ENCODE measurements at places on chromosomes 1 and 21.

DNA sequence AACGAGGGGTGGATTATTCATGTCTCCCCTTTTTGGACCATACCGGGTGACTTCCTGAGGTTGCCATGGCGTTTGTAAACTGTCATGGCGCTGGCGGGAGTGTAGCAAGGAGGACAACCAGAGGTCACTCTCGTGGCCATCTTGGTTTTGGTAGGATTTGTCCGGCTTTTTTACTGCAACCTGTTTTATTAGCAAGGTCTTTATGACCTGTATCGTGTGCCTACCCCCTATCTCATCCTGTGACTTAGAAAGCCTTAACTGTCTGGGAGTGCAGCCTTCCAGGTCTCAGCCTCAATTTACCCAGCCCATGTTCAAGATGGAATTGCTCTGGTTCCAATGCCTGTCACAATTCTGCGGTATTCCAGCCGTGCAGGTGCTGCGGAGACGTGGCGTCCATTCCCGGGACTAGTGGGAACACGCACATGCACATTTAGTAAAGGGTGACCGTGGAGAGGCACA, 40.2 kb upstream of the ZNF496 start:
- no peak for DNase-seq

- DNase-seq, result no peak
Observed at GRCh38 chr1:116990612-116991151, 10.9 kb upstream of the CD101 start.

GRCh38 chr1:239262538-239262937, 123.8 kb upstream of the CHRM3 start:
- no peak for DNase-seq

DNA sequence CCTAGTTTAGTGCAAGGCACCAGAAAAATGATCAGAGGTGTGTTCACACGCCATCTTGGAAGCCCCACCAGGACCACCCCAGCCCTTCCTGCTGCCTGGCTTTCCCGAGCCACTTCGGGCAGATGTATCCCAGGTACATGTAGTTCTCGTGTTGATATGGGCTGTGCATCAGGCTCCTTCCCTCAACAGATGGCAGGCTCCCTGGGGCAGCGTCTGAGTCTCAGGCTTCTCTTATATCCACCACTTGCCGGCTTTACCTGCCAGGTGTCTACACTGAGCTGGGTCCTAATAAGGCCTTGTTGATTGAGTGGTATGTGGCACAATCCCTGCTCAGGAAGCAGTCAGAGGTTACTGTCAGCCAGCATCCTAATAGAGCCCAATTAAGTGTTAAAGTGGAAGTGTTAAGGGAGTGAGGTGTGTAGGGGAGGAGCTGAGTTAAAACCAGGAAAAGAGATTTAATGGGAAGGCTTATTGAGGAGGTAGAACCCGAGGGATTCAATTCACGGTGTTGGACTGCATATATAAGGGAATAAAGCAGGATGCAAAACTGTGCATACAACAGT, 8.5 kb downstream of the GPA33 start:
- DNase-seq, result no peak

DNA sequence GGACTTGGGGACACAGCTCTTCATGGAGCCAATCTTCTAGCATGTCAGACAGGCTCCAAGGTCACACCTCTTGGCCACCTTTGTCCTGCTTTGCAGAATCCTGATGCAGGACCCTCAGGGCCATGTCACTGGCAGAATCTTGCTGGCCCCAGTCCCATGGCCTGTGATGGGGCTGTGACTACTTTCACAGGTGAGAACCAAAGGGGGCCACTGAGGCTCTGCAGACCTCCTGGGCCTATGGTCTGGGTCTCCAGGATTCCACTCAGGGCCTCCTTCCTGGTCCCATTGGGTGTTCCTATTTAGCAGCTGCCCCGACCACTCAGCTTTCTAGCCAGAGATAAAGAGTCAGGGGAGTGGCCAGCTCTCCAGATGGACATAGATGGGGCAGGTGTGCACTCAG, 238.7 kb downstream of the MATN1 start:
- no peak for DNase-seq

- DNase-seq, result no peak
Observed at GRCh38 chr21:44443891-44444285, 11.4 kb upstream of the LRRC3 start.

GRCh38 chr1:239896980-239897379, 194.7 kb upstream of the FMN2 start:
- DNase-seq, result no peak

DNA sequence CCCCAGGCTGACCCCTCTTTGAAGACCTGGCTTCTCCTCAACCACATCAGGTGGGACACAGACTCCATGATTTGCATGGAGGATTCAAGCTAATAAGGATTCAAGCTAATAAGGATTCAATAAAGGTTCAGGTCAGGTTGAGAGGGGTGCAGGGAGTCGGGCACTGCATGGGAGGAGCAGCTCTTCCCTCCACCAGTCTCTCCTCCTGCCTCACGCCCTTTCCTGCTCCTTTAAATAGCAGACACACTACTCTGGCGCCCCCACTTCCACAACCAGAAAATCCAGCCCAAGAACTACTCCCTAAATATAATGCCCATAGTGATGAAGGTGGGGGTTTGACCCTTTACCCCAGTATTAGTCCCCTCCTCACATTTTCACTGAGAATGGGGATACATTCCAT, 7.1 kb downstream of the MEX3A start:
- DNase-seq, result no peak

- DNase-seq, result no peak
Observed at GRCh38 chr1:174812656-174813055, 187.1 kb upstream of the CACYBP start.

- peak; percentile 43 for DNase-seq
Observed at GRCh38 chr21:41659791-41660560, 106.9 kb downstream of the RIPK4 start.

DNA sequence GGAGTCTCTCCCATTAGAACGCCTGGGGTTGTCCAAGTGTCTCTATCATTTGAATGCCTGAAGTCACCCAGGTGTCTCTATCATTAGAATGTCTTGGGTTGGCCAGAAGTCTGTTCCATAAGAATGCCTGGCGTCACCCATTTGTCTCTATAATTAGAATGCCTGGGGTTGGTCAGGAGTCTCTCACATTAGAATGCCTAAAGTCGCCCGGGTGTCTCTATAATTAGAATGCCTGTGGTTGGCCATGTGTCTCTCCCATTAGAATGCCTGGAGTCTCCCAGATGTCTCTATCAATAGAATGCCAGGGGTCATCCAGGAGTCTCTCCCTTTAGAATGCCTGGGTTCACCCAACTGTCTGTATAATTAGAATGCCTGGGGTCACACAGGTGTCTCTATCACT, 54.5 kb downstream of the RNF187 start:
- no peak for DNase-seq

DNA sequence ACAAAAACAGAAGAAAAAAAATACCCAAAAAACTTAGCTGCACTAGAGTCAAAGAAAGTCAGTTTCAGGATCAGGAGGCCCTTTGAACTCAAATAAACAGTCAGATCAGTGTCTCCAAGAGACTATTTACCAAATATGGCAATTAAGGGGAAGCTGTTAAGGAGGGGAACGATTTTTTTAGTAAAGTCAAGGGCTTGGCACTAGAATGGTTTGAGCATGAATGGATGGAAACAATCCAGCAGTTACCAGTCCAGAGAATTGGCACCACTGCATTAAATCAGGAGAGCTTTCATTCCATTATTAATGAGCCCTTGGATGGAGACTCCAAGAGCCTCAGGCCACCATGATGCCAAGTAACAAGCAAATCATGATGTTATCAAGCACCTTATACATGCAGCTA, 7.2 kb downstream of the TRAPPC3 start:
- no peak for DNase-seq

DNA sequence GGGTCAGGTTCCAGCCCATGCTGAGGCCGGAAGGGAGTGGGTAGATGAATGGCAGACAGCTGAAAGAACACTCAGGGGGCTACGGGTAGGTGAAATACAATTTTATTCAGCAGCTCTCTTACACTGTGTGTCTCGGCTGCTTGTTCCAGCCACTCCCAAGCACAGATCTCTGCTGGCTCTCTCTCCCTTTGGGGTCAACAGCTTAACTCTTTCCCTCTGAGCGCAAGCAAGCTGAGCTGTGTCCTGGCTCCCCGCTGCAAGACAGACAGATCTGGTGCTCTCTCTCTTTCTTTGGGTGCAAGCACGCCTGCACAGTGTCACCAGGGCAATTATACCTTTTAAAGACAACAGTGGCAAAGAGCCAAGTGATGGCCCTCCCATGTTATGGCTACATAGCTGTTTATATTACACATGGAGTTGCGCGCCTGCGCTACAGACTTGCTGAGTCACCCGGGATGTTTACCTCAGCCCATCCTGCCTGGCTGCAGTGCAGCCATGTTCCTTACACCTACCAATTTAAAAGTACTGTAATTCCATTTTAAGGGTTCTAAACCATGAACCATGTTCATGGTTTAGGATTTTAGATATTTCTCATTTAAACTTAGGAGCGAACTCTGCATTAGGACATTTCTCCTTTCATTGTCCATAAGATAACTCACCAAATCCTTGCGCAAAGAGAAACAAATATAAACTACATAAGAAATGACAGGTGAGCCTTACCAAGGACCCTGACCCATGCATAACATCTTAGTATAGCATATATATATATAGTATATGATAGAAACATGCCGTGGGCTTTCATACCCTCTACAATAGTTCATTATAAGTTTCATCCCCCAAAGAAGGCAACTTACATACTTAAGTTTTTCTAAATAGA, 396.5 kb downstream of the SMYD3 start:
- DNase-seq, result no peak

DNA sequence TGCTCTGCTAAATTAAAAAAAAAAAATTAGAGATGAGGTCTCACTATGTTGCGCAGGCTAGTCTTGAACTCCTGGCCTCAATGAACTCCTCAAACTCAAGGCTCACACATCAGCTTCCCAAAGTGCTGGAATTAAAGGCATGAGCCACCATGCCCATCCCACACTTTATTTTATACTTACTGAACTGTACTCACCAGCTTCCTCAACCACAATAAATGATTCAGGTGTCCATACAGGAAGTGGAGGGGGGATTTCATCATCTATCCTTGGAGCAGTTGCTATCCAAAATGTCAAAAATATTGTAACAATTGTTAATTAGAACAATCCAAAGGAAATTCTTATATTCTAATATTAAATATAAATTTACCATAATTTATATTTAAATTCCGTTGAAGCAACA, 22.4 kb upstream of the RSBN1 start:
- DNase-seq, result no peak

DNA sequence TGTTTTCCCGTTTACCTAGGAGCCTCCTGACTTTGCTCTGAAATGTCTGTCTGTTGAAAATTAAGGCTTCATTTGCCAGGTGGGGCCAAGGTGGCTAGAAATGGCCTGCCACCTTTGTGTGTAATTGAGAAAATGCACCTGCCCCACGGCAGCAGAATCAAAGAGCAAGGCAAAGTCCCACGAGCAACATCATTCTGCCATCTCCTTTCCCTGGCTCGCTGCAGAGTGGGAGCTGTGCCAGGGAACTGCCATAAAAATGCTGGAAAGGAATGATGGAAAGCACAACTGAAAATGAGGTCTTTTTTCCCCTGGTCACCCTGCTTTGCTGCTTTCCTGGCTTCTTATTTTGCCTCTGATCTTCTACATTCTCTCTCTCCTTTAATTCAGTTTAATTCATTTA, 5.5 kb upstream of the OLFML2B start:
- DNase-seq, result no peak

DNA sequence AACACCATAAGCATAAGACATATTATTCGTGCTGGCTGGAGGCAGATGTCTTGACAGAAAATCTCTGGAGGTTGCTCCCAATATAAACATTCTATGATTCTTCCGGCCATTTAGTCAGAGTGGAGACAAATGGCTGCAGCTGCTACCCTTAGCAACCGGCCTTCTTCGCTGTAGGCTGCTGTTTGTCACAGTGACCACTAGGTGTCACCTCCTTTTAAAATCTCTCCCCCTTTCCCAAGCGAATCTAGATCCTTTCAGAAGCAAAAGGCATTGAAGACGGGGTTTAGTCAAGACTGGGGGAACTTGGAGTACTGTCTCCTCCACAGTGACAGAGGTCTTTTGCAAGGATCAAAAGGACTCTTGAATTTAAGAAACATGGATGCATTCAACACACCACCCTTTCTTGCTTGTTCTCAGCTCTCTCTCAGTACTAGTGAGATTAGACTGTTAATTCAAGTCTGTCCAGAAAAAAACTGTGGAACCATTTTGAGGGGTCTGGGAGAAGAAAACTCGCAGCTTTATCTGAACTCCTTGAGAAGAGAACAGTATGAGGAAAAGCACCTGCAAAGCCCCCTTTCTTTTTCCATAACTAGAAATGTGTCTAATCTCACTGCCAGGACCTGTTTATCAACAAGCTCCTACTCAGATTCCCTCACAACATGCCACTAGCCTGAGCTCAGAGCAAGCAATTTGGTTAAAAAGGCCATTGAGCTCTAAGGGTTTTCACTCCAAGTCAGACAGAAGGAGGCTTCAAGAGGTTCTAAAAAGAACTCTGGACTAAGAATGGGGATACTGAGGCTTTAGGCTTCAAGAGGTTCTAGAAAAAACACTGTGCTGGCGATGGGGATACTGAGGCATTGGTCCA, 408.3 kb upstream of the PLXNA2 start:
- DNase-seq, result peak; percentile 63

GRCh38 chr1:185105121-185105520, 51.6 kb downstream of the TRMT1L start:
- no peak for DNase-seq

- no peak for DNase-seq
Observed at GRCh38 chr1:65725064-65725463, 67.6 kb upstream of the PDE4B start.

DNA sequence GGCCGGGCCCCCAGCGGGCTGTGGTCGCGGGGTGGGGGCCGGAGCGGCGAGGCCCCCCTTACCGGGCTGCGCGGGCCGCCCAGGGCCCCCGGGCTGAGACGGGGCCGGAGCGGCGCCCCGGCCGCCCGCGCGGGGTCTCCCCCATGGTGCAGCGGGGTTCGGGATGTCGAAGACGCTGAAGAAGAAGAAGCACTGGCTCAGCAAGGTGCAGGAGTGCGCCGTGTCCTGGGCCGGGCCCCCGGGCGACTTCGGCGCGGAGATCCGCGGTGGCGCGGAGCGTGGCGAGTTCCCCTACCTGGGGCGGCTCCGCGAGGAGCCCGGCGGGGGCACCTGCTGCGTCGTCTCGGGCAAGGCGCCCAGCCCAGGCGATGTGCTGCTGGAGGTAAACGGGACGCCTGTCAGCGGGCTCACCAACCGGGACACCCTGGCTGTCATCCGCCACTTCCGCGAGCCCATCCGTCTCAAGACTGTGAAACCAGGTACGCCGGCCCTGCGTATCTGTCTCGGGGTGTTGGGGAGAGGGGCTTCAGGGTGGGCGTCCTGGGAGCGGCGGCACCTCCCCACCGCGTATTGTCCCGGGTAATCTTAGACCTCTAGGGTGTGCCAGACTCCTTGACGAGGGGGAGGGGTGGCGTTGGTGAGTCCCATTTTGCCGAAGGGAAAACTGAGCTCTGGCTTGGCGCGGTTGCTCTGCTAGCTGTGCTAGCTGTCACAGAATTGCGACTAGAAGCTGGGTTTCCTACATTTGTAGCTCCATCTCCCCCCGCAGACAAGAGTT, 745 bp downstream of the MAGI3 start:
- DNase-seq, result peak; percentile 47

Measured in ACHN (cell line).